Stimulated activated CD4-positive, alpha-beta T cell treated with anti-CD3 and anti-CD28 coated beads, Interleukin-12 subunit alpha, Interleukin-12 subunit beta, amount 100 ng/mL, for 48 hours (primary cell): ENCODE measurements at places on chromosomes 2 and 18.

- DNase-seq = no peak
Observed at GRCh38 chr2:73350035-73350691, 35.5 kb upstream of the ALMS1 start.

- no peak for DNase-seq
Observed at GRCh38 chr2:203690117-203690431, 16.4 kb upstream of the CD28 start.

- no peak for DNase-seq
Observed at GRCh38 chr2:65580824-65581223, 148.4 kb upstream of the SPRED2 start.

DNA sequence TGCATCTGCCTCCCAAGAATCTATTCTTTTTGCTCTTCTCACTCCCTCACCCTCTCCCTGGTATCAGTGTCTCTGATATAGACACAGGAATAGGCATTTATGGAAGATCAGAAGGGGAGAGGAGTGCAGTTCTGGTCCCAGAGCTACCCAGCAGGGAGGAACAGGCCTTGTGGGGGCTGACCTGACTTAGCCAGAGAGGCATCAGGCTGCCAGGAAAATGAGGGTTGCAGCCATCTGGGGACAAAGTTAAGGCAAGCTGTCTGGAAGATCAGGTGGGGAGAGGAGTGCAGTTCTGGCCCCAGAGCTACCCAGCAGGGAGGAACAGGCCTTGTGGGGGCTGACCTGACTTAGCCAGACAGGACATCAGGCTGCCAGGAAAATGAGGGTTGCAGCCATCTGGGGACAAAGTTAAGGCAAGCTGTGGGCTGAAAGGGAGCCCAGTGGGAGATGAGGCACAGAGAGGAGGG is 69.9 kb upstream of the HK2 start:
- no peak for DNase-seq

GRCh38 chr2:15623481-15623796 is 31.8 kb downstream of the DDX1 start:
- DNase-seq = no peak

- DNase-seq = no peak
Observed at GRCh38 chr18:13191779-13192178, 26.8 kb upstream of the LDLRAD4 start.

GRCh38 chr2:218806346-218806978 is 24.5 kb downstream of the CYP27A1 start:
- no peak for DNase-seq

- DNase-seq = no peak
Observed at GRCh38 chr2:164910101-164910899, 45.0 kb downstream of the SLC38A11 start.

GRCh38 chr2:44246840-44247369 is 28.4 kb upstream of the SLC3A1 start:
- DNase-seq = no peak

GRCh38 chr2:196337208-196337953 is 166.0 kb upstream of the STK17B start:
- no peak for DNase-seq

DNA sequence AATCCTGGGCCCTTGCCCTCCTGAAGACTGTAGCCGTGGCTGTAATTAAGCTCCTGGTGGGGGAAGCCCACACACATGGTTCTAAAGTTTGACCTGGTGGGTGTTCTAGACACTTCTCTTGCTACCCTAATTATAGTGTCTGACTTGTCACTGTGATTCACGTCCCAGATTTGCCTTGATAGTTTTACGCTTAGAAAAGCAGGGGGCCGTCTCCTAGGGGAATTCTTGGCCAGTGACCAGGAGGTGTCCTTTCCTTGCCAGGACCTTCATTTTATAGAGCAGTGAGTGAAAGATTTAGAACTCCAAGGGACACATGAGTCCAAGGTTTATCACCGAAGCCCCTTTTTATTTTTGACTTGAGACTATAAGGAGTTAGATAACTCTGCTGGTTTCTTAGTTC is 9.0 kb downstream of the TMEM214 start:
- DNase-seq = no peak

GRCh38 chr2:187614756-187615155 is 60.5 kb upstream of the TFPI start:
- DNase-seq = no peak

- DNase-seq = no peak
Observed at GRCh38 chr18:76518123-76518859, 23.2 kb upstream of the ZNF516 start.

- DNase-seq = no peak
Observed at GRCh38 chr18:56146565-56146964, 491.8 kb downstream of the TXNL1 start.

GRCh38 chr2:60247471-60247870 is 306.0 kb downstream of the BCL11A start:
- no peak for DNase-seq

DNA sequence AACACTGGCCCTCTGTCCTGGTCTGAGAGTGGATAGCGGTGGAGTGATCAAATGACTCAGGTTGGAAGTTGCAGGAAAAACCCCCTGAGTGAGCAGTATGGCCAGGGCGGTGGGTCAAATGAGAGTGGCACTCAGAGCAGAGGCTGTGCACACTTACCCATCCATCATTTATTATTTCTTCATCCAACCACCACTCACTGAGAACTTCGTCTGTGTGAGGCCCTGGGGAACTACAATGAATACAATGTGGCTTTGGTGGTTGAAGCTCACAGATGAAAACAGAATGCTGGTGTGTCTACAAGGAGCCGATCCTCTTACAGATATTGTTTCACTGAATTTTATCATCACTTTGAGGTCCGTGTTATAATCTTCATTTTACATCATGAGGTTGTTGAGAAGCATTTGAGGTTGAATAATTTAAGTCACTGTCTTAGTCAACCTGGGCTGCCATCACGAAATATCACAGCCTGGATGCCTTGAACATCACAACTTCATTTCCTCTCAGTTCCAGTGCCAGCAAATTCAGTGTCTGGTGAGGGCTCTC is 73.4 kb upstream of the ID2 start:
- no peak for DNase-seq

DNA sequence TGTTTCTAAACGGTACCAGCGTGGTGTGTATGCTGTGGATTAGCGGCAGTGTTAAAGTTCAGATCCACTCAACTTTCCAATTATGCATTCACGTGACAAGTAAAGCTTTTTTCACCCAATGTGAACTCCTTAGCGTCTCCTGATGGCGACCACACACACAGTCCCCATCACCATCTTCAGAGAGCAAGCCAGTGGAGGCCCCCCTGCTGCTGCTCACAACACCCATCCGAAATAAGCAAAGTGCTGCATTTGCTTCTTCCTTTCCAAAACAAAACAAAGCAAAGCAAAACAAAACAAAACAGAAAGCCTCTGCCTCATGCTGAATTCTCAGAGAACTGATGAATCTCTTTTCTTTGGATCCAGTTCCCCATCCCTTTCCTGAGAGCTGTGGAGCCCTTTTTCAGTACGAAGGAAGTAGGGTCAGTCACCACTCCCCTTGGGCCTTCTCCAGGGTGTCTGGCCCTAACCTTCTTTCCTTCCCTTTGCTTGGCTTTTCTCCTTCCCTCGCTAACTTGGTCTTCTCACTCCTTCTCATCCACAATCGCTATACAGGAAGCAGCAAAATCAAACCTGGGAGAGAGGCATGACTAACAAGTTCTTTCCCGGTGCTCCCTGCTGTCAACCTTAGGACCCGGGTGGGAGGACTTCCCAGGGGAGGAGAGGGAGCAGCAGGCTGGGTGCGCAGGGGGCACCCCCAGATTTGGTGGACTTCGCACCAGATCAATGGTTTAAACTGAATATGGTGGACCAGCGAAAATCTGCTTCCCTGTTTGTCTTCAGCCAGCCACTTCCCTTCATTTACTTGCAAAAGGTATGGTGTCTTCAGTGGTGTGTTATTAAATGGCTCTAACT is 56.0 kb downstream of the NRP2 start:
- DNase-seq = no peak

DNA sequence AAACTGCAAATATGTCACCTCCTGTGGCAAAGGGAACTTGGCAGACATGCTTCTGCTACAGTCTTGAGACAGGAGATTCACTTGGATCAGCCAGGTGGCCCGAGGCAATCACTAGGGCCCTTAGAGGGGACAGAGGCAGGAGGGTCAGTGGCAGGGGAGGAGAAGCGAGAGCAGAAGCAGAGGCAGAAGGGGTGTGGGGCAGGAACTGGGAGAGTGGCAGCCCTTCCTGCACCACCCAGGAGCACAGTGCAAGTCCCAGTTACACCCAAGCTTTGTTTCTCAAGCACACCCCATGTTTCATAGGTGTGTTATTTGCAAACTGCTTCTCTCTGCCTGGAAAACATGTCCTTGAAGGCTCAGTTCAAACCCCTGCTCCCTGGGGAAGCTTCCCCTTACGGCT is 309.7 kb upstream of the MYT1L start:
- no peak for DNase-seq

DNA sequence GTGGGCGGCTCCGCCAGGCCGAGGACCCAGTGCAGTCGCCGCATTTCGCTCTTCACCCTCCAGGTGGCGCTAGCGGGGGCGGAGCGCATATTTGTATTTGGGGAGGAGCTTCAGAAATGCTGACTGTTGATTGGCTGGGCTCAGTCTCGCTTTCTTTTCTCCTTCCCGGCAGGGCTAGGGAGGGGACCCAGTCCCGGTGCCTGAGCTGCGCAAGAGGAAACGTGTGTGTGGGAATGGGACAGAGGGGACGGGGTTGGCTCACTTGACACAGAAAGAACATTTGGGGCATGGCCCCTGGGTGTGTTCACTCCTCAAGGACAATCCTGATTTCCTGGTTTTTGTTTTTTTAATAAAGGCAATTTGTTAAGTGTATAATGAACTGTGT is 20.3 kb upstream of the DNMT3A start:
- DNase-seq = peak; percentile 99

- no peak for DNase-seq
Observed at GRCh38 chr18:13416848-13417247, 198.3 kb downstream of the LDLRAD4 start.

DNA sequence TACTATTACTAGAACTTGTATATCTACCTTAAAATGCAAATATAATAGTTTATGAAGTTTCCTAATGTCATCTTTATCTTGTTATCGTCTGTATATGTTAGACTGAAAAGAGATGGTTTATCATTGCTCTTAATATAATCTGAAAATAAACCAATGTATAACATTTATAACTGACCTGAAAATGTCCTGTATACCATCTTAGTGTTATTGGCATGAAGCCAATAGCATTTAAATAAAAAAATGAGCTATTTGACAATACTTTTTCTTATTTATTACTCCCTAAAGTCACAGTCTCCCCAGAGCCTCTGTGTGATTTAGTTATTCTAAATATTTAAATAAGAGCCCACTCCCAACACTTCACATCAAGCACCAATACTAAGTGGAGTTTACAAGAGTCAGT is 1.8 kb downstream of the VWC2L start:
- no peak for DNase-seq

DNA sequence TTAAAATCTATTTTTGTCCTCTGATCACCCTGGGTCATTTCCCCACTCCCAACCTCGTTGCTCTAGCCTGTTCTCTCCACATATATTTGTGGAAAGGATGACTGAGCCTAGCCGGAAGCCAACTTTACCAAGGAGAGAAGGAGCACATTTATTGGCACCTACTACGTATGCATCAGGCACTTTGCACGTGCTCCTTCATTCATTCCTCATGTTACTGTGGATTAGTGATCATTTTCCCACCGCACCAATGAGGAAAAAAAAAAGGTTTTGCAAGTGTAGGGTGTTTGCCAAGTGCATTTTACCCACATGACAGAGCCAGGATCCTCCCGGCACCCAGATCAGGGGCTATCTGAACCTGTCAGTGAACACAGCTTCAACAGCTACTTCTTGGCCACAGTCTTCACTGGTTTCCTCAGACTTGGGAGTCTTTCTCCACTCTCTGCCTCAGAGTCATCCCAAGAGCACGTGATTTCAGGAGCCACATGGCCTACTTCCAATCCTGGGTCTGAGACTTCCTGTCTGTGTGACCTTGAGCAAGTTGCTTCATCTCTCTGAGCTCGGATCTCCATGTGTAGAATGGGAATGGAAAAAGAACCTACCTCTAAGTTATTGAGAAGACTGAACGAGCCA is 1.9 kb upstream of the C1QL2 start:
- DNase-seq = no peak

GRCh38 chr2:197122821-197123220 is 187.8 kb downstream of the ANKRD44 start:
- DNase-seq = no peak

- no peak for DNase-seq
Observed at GRCh38 chr2:46519265-46519664, 39.9 kb downstream of the TMEM247 start.

DNA sequence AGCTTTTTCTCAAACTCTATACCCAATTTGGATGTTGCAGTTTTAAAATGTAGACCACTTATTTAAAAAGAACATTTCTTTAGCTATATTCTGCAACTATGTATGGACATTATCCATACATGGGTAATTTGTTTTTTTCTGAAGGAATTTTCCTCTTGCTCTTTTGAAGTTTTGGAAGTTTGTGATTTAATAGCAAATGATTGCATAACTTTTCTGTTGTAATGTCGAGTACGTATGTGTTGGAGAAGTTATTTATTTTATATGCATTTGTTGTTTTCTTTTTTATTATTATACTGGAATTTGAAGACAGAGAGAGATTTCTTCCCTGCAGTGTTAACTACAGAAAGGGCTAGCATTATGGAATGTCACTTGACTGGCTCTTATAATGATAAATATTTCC is 207.7 kb upstream of the FANCL start:
- no peak for DNase-seq

- DNase-seq = no peak
Observed at GRCh38 chr2:42297322-42297936, 63.6 kb downstream of the COX7A2L start.

DNA sequence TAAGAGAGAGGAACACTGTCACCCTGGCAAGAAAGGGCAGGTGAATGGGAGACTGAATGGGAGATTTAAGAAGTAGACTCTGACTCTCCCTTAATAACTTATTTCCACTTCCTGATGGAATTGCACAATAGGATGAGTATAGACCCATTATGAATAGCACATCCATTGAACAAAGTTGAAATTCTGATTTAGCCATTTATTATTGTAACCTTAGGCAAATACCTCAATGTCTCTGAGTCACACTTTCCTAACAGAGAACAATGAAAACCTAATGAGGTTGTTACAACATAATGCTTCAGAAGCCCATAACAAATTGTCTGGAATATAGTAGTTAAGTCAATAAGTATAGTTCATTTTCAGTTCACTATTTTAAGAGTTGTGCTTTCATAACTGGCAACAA is 78.9 kb downstream of the NRXN1 start:
- no peak for DNase-seq

DNA sequence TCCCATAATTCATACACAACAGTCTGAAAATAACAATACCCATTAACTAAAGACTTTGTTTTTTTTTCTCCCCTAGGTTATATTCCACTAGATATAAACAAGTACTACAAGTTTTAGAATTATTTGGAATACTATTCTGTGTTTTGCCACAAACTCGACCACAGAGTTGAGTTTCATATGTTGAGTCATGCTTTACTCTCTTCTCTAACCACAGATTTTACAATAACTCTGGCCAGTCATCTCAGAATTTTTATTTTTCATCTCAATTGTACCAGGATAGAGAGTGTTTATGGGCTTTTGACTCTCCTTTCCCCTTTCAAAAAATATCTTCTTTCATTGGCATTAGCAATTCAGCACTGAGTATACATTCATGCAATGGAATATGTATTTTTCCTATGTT is 348.7 kb upstream of the GALNT5 start:
- DNase-seq = no peak
